ENCODE measurements at places on chromosomes 6 and 20.

GRCh38 chr20:62876902-62877816, 15.5 kb upstream of the TCFL5 start:
- no peak for DNase-seq
- peak overlapping the region; percentile 75 for H3K27ac ChIP-seq
- H3K4me1 ChIP-seq = peaks cover 25% of the 10 kb centered on the region
- no peak overlapping the region for H3K4me3 ChIP-seq
- no peaks in the 10 kb centered on the region for H3K27me3 ChIP-seq
- no peaks in the 10 kb centered on the region for H3K36me3 ChIP-seq

GRCh38 chr6:148716811-148717210, 30.0 kb upstream of the UST start:
- no peaks in the 10 kb centered on the region for H3K27me3 ChIP-seq
- no peaks in the 10 kb centered on the region for H3K4me1 ChIP-seq
- no peak overlapping the region for H3K4me3 ChIP-seq
- no peaks in the 10 kb centered on the region for H3K36me3 ChIP-seq

DNA sequence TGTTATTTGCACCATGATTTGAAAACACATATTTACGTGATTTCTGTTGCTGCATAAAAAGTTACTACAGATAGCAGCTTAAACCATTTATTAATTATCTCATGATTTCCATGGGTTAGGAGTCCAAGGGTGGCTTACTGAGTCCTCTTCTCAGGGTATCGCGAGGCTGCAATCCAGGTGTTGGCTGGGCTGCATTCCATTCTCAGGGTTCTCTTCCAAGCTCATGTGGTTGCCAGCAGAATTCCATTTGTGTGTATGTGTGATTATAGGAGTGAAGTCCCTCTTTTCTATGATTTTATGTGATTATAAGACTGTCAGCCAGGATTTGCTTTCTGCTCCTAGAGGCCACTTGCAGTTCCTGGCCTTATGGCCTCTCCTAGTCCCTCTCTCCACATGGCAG, 135.1 kb downstream of the FAM83B start:
- no peaks in the 10 kb centered on the region for H3K4me1 ChIP-seq
- DNase-seq = no peak
- no peaks in the 10 kb centered on the region for H3K36me3 ChIP-seq
- H3K4me3 ChIP-seq = no peak overlapping the region

- DNase-seq = no peak
- H3K27me3 ChIP-seq = no peaks in the 10 kb centered on the region
- H3K36me3 ChIP-seq = no peaks in the 10 kb centered on the region
- peak overlapping the region; percentile 53 for H3K27ac ChIP-seq
- H3K4me1 ChIP-seq = peaks cover 8% of the 10 kb centered on the region
Observed at GRCh38 chr6:134373282-134373922, 55.5 kb upstream of the SGK1 start.

DNA sequence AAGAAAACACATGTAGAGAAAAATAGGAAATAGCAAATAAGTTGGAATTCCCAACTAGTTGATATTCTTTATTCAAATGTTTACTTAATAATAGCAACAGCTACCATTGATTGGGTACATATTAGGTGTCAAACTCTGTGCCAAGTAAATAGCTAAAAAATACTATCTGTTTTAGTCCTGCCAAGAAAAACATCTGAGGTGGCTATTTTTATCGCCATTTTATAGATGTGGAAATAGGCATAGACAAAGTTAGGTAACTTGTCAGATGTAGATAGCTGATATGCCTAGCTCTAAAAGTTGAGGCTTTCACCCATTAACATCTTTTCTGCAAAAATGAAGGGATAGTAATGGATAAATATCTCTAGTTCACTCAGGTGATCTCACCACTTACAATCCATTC, 549.2 kb upstream of the ID4 start:
- H3K36me3 ChIP-seq = no peaks in the 10 kb centered on the region
- H3K27me3 ChIP-seq = no peaks in the 10 kb centered on the region
- no peak for DNase-seq
- H3K4me1 ChIP-seq = peaks cover 13% of the 10 kb centered on the region
- no peak overlapping the region for H3K27ac ChIP-seq
- H3K4me3 ChIP-seq = no peak overlapping the region

GRCh38 chr6:54614499-54615195, 231.9 kb upstream of the FAM83B start:
- H3K27ac ChIP-seq = no peak overlapping the region
- H3K4me3 ChIP-seq = no peak overlapping the region
- no peak for DNase-seq
- H3K27me3 ChIP-seq = no peaks in the 10 kb centered on the region
- H3K36me3 ChIP-seq = no peaks in the 10 kb centered on the region
- H3K4me1 ChIP-seq = no peaks in the 10 kb centered on the region

- H3K36me3 ChIP-seq = no peaks in the 10 kb centered on the region
- H3K4me3 ChIP-seq = no peak overlapping the region
- no peak overlapping the region for H3K27ac ChIP-seq
- DNase-seq = no peak
- H3K27me3 ChIP-seq = no peaks in the 10 kb centered on the region
Observed at GRCh38 chr6:4727217-4727616, 49.0 kb upstream of the CDYL start.

DNA sequence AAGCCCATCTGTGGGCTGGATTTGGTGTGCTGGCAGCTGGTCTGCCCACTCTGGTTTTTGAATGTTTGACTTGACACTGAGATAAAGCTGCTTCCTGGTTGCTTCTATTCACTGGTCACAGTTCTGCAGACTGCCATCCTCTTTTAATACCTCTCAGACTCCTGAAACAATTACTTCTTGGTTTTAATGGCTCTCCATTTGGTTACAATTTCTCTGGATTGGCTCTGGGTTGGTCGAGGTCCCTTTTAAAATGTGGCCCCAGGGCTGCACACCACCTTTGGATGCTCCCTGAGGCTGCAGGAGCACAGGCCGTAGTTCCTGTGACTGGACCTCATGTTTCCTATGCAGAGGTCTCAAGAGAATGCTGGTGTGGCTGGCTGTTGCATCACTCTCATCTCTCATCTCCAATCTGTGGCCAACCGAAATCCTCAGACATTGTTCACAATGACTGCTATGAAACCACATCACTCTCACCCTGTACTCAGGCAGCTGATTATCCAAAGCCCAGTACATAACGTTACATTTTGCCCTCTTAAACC, 98.5 kb downstream of the INSM1 start:
- H3K4me1 ChIP-seq = no peaks in the 10 kb centered on the region
- no peaks in the 10 kb centered on the region for H3K27me3 ChIP-seq
- H3K4me3 ChIP-seq = no peak overlapping the region
- DNase-seq = no peak

GRCh38 chr20:13877793-13878192, 93.0 kb downstream of the NDUFAF5 start:
- H3K4me3 ChIP-seq = no peak overlapping the region
- no peaks in the 10 kb centered on the region for H3K27me3 ChIP-seq
- H3K36me3 ChIP-seq = no peaks in the 10 kb centered on the region
- H3K4me1 ChIP-seq = no peaks in the 10 kb centered on the region
- DNase-seq = no peak
- H3K27ac ChIP-seq = no peak overlapping the region

DNA sequence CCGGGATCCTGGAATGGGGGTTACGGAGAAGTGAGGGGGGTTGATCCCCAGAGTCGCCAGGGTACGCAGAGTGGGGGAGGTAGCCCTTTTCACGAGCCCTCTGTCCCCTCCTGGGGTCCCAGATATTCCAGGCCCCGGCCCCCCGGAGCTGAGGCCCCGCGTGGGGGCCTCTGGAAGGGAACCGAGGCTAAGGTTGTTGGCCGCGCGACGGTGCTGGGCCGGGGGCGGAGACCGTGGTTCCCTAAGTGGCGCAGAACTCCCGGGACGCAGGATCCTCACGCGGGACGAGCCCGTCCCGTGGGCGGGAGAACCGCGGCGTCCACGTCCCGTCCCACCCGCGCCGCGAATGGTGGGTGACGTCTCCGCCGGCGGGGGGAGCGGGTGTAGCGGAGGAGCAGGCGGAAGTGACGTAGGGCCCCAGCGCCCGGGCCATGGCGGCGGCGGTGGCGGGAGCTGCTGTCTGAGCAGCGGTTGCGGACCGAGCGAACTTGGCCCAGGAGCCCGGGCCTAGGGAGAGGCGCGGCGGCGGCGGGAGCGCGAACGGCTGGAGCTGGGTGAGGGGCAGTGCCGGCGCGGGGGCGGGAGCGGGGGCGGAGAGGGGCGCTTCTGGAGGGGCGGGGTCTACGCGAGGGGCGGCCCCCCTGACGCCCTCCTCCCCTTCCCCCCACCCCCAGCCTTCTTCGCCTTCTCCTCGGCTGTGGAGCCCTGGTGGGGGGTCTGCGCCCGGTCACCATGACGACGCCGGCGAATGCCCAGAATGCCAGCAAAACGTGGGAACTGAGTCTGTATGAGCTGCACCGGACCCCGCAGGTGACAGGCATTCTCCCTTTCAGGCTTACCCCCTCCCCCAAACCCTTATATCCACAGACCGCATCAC, at the start of gene RING1:
Gene RING1, plus strand, starts transcription at position 410 of the 877 bp plus-strand sequence. Its CDS starts 323 bp downstream, at position 733.
- peak within 1 kb of the TSS; percentile 97 for H3K27ac ChIP-seq
- no peaks in the 10 kb centered on the region for H3K27me3 ChIP-seq
- peaks cover 35% of the 10 kb centered on the region for H3K4me1 ChIP-seq
- H3K4me3 ChIP-seq = peak within 1 kb of the TSS; percentile 91

DNA sequence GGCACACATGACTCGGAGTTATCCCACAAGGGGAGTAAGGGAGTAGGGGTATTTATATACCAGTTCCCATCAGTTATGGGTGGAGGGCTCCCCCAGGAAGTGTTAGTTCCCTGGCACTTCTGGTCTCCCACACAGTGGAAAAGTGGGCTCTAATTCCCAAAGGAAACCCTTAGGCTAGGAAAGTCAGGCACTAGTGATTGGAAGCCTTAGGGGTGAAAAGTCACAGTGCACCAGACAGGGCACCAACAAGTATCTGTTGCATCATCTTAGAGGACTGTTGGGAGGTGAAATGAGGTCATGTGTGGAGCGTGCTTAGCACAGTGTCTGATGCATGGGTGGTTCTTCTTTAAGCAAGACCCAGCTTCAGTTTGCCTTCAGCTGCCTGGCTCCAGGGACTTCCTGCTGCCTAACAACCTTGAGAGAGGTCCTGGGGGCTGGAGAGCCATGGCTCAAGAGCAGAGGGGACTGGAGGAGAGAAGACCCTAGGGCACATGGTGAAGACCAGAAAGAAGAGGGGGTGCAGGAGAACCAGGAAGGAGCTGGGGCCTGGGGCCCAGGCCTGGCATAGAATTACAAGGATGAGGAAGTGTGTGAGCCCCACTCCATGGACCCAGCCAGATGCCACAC, 7.5 kb upstream of the FOXP4 start:
- H3K4me1 ChIP-seq = peaks cover 7% of the 10 kb centered on the region
- no peak overlapping the region for H3K4me3 ChIP-seq
- H3K27me3 ChIP-seq = no peaks in the 10 kb centered on the region
- H3K36me3 ChIP-seq = no peaks in the 10 kb centered on the region
- DNase-seq = no peak
- H3K27ac ChIP-seq = no peak overlapping the region

- DNase-seq = no peak
- H3K27me3 ChIP-seq = no peaks in the 10 kb centered on the region
- no peak overlapping the region for H3K4me3 ChIP-seq
- no peaks in the 10 kb centered on the region for H3K36me3 ChIP-seq
Observed at GRCh38 chr6:112806163-112806865, 459.2 kb downstream of the RFPL4B start.

- peak overlapping the region; percentile 60 for H3K4me3 ChIP-seq
- no peaks in the 10 kb centered on the region for H3K36me3 ChIP-seq
- H3K27me3 ChIP-seq = no peaks in the 10 kb centered on the region
Observed at GRCh38 chr6:127343809-127344659, 625 bp upstream of the ECHDC1 start.

DNA sequence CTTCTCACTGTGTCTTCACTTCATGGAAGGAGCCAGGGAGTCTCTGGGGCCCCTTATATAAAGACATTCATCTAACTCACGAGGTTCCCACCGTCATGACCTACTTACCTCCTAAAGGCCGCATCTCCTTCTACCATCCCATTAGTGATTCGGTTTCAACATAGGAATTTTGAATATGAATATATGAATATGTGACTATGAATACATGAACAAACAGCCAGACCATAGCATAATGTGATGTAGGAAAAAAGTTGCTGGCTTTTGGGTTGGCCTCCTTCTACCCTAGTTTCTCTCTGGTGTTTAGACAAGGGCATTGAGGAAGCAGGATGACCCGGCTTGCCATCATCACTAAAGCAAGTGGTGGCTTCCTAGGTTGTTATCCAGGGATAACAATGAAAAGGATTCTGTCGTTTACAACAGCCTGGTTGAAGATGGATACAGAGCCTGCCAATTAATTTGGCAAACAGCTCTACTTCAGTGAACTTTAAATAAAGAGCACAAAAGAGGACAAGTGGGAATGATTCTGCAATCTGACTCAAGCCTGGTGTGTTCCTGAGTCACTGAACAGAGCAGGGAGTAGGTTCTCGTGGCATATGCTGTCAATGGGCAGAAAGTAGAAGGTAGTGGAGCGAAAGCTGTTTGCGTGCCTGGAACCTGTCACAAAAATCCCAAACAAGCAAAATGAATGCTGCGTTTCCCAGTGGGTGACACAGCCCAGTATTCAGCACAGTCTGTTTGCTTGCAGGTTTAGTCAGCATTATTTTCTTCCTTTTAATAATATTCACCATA, 44.0 kb upstream of the DOK5 start:
- H3K4me1 ChIP-seq = no peaks in the 10 kb centered on the region
- H3K36me3 ChIP-seq = no peaks in the 10 kb centered on the region
- DNase-seq = no peak

DNA sequence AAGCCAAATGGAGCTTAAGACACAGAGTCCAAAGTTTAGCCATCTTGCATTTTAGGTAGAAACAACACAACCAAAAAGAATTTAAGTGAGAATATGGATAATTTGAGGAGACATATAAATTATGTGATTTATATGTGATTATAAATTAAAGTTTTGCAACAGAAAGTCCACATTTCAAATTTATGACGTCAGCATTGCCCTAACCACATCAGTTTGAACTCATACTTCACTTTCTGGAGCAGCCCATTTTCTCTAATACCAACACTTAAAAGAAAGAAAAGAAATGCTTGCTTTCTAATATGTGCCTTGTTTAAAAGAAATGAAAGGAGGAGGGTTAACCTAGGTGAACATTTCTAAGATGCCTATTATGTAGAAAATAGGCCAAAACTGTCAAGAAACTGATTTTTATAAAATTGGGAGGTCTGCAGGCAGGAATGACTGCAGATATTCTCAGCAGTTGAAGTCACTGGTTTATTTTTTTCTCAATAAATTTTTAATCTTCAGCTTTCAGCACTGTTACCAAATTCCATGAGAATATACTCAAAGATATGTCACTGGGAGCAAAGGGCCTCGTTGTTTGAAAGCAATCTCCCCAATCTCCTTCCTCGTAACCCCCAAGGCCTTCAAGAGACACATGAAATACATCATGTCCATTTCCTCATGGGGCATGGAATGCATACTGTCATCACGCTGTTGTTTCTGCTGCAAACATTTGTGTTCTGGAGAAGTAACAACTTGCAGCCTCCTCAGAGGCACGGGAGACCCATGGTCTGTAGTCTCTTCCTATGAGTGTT, 137.8 kb downstream of the SOD2 start:
- DNase-seq = no peak
- no peaks in the 10 kb centered on the region for H3K36me3 ChIP-seq
- no peak overlapping the region for H3K4me3 ChIP-seq
- no peaks in the 10 kb centered on the region for H3K27me3 ChIP-seq

- peak overlapping the region; percentile 95 for H3K27ac ChIP-seq
- peak overlapping the region; percentile 99 for H3K4me3 ChIP-seq
- no peak for DNase-seq
- peaks cover 26% of the 10 kb centered on the region for H3K4me1 ChIP-seq
- H3K27me3 ChIP-seq = no peaks in the 10 kb centered on the region
Observed at GRCh38 chr20:36950414-36951197, 902 bp downstream of the SAMHD1 start.

GRCh38 chr20:16955462-16955861, 207.3 kb downstream of the OTOR start:
- H3K4me1 ChIP-seq = no peaks in the 10 kb centered on the region
- H3K4me3 ChIP-seq = no peak overlapping the region
- H3K36me3 ChIP-seq = no peaks in the 10 kb centered on the region
- DNase-seq = no peak
- H3K27me3 ChIP-seq = no peaks in the 10 kb centered on the region
